Stimulated activated CD4-positive, alpha-beta T cell treated with anti-CD3 and anti-CD28 coated beads, TNF-alpha, amount 100 ng/mL, for 48 hours (primary cell): ENCODE measurements at places on chromosomes 7 and 10.

DNA sequence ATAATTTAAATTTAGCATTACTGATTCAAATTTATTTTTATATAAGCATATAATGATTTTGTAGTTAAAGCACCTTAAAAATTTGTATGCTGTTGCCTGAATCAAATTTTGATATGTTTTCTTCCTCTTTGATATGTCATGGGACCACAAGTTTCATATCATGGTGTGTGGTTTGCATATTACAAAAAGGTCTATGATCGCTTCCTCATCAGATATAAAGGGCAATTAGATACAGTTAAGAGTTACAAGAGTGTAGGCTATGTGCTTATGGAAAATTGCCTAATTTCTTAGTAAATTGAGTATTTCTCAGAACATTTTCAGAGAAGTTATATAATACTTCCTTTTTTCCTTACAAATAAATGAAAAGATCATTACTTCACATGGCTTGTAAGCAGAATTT, 22.2 kb downstream of the MRC1 start:
- DNase-seq, result no peak

DNA sequence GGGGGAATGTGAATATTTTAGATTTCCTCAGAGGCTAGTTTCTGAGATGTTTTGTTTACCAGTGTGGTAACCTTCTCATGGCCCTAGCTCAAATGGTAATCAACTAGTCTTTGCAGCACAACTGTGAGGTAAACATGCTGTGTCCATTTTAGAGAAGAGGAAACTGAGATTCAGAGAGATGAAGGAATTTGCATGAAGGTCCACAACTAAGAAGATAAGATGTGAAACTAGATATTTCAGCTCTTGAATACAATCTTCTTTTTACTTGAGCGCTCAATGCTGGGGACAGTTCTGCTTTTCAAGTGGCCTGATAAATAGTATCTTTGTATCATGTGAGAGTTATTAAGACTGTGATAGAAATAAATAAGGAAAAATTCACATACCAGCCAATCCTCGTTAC, 245.4 kb downstream of the AUTS2 start:
- no peak for DNase-seq

DNA sequence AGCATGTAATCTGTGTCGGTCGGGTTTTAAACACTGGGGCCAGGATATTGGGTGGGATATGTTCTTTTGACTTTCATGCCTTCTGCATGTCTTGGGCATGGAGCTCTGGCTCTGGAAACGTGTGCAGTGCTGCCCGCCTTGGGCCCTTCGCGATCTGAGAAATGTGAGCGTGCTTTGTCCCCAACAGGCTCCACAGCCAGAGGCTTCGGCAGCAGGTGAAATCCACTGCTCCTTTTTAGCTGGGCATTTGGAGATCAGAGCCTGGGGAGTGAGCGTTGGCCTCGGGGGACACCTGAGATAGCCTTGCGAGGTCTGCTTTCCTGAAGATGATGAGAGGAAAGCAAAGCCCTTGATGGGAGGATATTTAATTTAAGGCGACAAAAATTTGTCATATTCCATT, 137.8 kb downstream of the ACTR3B start:
- no peak for DNase-seq

- no peak for DNase-seq
Observed at GRCh38 chr10:5902511-5903274, 12.7 kb downstream of the FBH1 start.

DNA sequence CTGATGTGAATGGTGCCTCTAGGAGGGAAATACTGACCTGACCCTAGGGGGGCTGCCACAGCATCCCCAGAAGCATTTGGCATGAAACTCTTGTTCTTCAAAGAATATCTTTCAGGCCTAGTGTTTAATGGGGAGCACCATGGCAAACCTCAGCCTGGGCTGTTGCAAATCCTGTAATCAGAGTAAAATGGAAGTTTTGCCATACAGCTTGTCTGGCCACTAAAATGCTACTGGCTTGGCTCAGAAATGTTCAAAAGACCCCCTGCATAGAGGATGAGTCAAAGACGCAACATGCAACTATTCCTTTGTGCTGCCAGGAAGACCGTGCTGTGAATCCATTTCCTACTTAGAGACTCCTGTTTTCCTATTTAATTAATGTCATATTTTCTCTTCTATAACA, 26.7 kb downstream of the HECW1 start:
- DNase-seq, result no peak

GRCh38 chr10:97019213-97019844, 166.4 kb downstream of the SLIT1 start:
- no peak for DNase-seq

- no peak for DNase-seq
Observed at GRCh38 chr7:68787566-68787965, 810.7 kb upstream of the AUTS2 start.

DNA sequence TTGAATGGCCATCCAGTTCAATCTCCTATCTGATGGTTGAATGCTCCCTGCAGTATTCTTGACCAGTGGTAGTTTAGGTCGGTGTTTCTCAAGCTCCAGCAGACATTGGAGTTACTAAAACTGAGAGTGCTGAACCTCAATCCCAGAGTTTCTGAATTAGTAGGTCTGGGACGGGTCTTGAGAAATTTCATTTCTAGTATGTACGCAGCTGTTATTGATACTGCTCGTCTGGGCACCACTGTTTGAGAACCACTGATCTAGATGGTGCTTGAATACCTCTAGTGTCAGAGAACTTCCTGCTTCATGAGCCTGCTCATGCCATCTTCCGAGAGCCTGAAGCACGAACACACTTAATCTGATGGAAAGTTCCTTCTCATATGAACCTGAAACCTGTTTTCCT, 99.4 kb upstream of the CREB5 start:
- DNase-seq, result no peak

- DNase-seq, result no peak
Observed at GRCh38 chr7:45888185-45888992, at the start of gene IGFBP1. Gene IGFBP1 (plus strand): TSS chr7:45888488. CDS start chr7:45888653, 165 bp downstream.
